Esophagus mucosa (tissue), 1 donor: ENCODE measurements at places on chromosomes 7 and 10.

DNA sequence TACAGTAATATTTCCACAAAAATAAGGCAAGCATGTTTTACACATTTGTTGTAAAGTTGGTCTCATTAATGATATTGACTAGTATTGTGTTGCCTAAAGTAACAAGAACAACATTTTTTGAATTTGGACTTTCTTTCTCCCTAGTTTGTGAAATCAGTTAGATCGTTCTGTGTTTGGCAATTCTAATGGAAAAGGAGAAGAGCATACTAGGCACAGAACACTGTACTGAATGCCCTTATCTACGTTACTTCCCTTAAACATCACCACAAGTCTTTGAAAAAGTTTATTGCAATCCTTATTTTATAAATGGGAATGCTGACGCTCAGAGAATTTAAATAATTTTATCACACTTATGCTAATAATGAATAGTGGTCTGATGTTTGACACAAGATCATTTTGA is 372.2 kb downstream of the EXOC4 start:
- ATAC-seq = no peak

- ATAC-seq = no peak
Observed at GRCh38 chr10:99297033-99297432, 32.1 kb upstream of the CNNM1 start.

- ATAC-seq = peak; percentile 96
Observed at GRCh38 chr7:46786221-46786954, 795.5 kb downstream of the TNS3 start.

GRCh38 chr10:74936577-74937265 is 110.3 kb downstream of the KAT6B start:
- ATAC-seq = no peak

DNA sequence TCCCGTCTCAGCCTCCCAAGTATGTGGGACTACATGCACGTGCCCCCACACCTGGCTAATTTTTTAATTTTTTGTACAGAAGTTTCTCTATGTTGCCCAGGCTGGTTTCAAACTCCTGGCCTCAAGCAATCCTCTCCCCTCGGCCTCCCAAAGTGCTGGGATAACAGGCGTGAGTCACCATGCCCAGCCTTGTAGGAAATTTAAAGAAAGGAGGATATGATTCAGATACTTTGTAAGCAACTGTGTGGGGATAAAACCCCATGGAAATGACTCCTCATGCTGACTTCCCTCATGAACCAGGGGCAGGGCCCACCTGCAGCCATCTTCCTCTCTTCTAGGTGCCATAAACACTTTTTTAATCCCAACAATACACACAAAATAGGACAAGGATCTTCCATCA is 50.2 kb downstream of the APBB1IP start:
- no peak for ATAC-seq

DNA sequence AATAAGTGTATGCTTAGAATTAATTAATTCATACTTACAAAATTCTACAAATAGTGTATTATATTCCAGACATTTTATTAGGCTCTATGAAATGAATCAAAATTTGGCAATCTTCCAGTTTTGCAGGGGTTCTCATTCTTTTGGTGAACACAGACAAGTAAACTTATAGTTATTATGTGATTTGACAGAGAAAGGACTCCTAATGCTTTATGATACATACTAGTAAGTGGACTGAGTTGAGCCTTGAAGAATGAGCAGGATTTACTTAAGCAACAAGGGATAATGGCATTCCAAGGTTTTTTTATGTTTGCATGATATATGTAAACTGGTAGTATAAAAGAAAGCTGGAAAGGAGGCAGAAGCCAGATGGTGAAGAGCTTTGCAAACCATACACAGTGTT is 145.7 kb upstream of the FERD3L start:
- no peak for ATAC-seq

DNA sequence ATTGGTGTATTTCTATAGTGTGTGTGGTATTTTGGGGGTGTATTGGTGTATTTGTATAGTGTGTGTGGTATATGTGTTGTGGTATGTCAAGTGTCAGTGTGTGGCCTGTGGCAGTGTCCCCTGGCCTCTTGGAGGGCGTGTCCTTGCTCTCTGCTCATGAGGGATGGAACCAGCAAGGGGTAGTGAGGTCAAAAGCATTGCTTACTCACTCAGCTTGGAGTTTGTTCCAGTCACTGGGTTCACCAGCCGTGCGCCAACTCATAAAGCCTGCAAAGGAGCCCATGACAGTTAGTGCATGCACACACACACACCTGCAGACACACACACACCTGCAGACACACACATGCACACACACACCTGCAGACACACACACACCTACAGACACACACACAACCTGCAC is 4.3 kb upstream of the TRPV6 start:
- no peak for ATAC-seq

DNA sequence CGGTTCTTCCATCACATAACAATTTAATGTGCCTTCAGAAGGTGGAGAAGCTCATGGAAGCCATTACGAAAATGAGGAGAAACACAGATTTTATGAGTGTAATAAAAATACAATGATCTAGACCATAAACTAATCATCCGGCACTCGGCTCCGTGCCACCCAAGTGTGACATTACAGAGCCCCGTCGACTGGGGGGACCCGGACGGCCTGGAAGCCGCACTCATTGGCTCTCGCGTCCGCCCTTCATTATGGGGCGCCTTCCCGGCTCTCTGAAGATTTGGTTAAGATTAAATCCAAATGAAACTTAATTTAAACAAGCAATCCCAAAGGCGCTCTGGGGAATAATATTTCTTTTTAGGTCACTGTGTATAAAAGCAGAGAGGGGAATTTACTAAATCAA is 242.6 kb downstream of the DNAJB6 start:
- no peak for ATAC-seq

GRCh38 chr7:128886391-128887168 is 23.9 kb downstream of the ATP6V1F start:
- ATAC-seq = no peak

- ATAC-seq = no peak
Observed at GRCh38 chr7:142362349-142362748, 104.5 kb upstream of the PRSS58 start.
